ENCODE measurements at places on chromosomes 16 and 17.

- DNase-seq, result no peak
Measured at GRCh38 chr17:55567240-55568214, 56.3 kb upstream of the SMIM36 start.

DNA sequence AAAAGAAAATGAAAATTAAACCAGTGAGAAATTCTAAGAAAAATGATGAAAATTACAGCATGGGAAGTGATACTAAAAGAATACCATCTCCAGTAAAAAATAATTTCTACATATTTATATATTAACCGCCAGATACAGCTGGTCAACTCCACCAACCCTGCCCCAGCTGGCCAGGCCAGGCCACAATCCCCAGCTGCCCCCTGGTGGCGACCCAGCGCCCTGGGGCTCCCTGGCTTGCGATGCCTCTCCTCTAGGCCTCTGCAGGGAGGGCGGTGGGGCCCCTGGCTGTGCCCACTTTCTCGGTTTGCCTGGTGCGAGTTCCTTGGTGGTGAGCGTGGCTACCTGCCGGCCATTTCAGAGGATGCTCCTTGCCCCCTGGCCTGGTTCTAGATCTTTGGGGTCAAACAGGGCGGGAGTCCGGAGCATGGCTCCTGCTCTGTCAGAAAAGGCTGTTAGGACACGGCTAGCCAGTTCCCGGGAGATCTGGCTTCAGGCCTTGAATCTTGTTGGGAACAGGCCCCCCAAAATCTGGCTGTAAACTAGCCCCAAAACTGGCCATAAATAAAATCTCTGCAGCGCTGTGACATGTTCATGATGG, 14.5 kb downstream of the GLIS2 start:
- DNase-seq, result peak; percentile 80

GRCh38 chr16:19578378-19578971, 23.0 kb downstream of the VPS35L start:
- no peak for DNase-seq

- no peak for DNase-seq
Measured at GRCh38 chr17:41131979-41132378, 8.0 kb upstream of the KRTAP4-12 start.

DNA sequence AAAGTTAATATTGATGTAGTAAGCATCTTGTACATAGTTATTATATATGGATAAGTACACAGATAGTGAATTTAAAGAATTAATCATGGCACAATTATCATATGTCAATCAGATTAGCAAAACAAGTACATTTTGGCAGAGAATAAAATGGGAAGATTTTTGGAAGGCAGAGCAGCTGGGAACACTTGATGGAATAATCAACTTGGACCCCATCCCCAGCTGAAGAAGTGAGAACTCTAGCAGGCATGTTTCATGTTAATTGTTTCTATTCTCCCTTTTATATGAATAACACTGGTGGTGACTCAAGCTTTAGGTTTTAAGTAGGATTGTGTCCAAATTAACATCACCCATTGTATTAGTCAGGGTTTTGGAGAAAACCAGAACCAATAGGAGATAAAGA, 198.7 kb downstream of the KCNJ2 start:
- DNase-seq, result no peak

DNA sequence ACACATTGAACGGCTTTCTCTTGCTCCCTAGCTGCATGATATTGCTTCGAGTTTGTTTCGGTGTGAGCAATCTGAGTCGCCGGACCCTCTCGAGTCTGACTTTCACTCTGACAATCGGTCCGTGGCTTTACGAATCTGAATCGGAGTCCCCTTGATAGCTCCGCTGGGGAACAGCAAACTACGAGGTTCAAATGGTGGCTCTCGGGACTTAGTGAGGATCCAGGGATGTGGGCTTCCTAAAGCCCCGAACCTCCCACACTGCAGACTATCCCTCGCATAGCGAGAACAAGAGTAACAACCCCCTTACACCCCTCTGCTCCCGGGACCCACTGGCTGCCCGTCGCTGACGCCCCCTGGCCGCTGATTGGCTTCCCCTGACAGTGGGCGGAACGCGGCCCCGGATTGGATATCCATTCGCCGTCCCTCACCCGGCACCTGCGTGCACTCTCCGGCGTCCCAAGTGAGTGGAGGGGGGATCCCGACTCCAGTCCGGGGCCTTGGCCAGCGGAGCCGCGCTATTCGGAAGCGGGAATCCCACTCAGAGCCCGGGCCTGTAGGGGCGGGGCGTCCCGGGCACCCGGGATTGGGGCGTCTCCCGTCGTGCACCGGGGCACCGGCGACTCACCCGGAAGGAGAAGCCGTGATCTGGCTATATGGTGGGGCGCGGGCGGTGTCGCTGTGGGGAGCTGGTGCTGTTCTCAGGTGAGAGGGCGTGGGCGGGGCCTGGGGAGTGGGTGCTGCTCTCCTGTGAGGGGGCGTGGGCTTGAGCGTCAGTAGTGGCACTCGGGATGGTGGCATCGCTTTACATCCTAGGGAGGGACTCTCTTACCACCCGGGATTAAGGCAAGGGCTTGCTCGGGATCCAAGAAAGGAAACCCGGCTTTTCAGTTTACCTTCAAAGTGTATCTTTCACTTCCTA, at the start of gene SNX11:
Gene SNX11, plus strand, starts transcription at position 630 of the 919 bp plus-strand sequence. CDS start 4,278 bp downstream, outside the sequence.
- peak; percentile 89 for DNase-seq

- no peak for DNase-seq
Measured at GRCh38 chr16:10770907-10771306, 27.3 kb downstream of the NUBP1 start.

DNA sequence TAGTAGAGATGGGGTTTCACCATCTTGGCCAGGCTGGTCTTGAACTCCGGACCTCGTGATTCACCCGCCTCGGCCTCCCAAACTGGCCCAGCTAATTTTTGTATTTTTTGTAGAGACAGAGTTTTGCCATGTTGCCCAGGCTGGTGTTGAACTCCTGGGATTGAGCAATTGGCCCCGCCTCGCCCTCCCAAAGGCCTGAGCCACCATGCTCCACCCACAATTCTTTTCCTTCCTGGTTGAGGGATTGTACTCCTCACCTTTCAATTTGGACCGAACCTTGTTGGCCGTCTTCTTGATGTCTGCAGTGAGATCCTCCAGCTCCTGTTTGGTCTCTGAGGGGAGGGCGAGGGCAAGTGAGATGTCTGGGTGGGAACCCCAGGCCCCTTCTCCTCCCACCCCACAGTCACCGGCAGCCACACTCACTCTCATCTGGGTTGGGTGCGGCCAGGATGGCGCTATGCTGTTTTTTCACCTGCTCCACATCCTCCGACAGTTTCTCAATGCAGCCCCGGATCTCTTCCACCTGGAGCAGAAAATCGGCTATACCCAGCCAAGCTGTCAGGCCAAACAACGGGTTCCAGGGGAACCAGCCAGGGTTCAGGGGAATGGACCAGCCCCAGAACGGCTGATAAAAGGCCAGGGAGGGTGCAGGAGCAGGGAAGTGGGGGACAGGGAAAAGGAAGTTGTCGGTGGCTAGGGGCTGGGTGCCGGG, 9.6 kb downstream of the STX1B start:
- DNase-seq, result no peak

- no peak for DNase-seq
Measured at GRCh38 chr17:45200701-45201100, 21.0 kb upstream of the FMNL1 start.

DNA sequence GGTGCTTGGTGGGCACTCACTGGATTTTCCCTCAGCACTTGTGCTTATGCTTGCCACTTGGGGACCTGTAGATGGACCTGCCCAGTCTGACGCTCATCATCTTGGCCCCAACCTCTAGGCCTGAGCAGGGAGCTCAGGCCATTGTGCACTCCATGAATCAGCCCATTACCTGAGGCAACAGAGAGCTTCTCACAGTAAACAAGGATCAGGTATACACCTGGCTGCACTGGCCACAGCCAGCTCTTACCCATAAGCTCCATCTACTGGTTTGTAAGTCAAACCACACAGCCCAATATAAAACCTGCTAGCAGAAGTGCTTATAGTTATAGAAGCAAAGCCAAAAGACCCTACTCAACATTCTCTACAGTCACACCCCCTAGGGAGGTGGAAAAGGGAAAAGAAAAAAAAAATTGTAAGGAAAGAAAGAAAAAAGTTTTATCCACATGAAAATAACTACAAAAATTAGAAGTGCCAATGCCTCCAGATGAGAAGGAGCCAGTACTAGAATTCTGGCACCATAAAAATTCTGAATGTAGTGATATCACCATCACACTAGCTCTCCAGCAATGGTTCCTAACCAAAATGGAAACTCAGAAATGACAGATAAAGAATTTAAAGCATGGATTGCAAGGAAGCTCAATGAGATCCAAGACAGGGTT, 87.8 kb upstream of the CDH5 start:
- no peak for DNase-seq

- DNase-seq, result no peak
Measured at GRCh38 chr16:69903865-69904415, 47.2 kb upstream of the CLEC18A start.

- no peak for DNase-seq
Measured at GRCh38 chr16:21697032-21697431, 33.3 kb downstream of the OTOA start.

- no peak for DNase-seq
Measured at GRCh38 chr17:45311401-45311759, 5.4 kb downstream of the MAP3K14 start.

DNA sequence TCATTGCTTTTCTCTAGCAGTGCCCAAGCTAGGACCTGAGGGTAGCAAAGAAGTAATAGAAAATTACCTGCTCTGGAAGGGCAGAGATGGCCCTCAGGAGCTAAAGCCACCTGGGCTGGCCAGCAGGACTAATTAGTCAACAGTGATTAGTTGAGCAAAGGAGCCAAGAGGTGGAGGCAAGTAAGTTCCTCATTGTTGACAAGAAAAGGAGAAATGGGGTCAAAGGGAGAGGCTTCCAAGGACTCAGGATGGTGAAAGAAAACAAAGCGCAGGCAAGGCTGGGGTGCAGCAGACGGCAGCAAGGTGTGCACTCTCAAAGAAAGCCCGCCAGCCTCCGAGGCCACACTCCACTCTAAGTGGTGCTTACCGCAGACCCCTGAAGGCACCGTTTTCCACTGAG, 44.6 kb downstream of the CMTM4 start:
- no peak for DNase-seq

DNA sequence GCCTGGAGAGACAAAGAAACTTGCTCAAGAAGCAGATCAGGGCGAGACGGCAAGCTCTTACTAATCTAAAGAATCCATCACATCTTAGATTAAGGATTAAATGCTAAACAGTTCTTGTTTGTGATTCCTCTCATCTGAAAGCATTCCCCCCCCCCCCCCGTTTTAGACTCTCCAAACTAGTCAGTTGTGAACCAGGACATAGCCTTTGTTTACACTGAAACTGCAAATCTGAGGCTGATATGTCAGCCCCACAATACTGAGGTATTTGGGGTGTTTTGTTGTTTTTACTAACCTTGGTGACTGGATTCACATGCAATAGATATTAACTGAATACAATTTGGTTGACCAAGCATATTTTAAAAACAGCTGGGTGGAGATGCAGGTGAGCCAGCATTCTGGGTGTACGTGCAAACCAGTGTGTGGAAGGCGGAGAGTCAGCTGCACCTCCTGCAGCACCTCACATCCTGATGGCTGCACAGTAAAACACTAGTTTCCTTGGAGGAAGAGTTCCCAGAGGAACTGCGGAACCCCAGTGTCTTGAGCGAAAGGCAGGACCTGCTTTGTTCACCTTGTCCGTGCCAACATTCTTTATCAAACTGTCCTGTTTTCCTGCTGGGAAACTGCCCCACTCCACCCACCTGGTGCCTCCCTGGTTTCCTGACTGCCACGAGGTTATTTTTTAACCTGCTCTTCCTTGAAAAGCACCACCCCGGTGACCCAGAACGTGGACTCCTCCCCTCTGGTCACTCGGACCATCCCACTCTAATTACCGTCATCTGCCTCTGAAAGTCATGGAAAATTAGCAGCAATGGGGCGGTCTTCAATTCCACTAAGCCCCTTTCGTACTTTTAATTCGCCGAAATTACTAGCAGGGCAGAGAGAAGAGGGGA, 1.2 kb upstream of the YPEL2 start:
- no peak for DNase-seq

DNA sequence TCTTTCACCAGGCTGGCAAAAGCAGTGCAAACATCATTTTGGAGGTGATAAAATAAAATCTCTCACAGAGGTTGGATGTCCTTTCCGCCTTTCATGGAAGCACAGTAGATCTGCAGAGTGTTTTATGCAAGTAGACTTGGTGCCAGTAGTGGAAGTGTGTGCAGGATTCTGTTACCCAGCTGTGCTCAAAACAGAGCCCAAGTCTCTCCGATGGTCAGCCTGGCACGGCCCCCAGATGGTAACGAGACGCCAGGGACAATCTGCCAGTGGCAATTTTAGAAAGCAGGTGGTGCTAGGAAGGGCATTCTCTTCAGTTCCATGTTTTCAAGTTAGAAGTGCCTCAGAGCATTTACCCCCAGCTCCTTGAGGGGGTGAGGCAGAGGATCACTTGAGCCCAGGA, 1.5 kb upstream of the MTHFSD start:
- DNase-seq, result no peak

DNA sequence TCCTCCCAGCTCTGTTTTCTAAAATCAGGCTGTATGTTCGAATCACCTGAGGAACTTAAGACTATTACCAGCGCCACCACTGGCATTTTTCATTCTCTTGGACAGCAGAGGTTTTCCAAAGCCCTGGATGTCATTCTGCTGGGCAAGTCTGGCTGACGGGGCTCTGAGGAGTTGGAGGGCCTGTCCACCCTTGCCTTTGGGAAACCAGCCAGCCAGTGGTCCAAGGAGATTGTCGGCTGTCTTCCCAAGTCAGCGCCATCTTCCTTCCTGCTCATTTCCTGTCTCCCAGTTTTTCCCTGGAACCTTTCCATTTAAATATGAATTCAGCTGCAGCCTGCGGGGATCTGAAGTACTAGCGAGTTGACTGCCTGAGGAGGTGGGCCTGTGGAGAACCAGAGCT, 258.3 kb downstream of the PRKCA start:
- no peak for DNase-seq

GRCh38 chr17:65527381-65527780, 34.1 kb downstream of the AXIN2 start:
- no peak for DNase-seq

- no peak for DNase-seq
Measured at GRCh38 chr17:4527566-4528125, 27.5 kb downstream of the MYBBP1A start.

GRCh38 chr17:39536468-39536867, 71.3 kb downstream of the NEUROD2 start:
- DNase-seq, result peak; percentile 75

DNA sequence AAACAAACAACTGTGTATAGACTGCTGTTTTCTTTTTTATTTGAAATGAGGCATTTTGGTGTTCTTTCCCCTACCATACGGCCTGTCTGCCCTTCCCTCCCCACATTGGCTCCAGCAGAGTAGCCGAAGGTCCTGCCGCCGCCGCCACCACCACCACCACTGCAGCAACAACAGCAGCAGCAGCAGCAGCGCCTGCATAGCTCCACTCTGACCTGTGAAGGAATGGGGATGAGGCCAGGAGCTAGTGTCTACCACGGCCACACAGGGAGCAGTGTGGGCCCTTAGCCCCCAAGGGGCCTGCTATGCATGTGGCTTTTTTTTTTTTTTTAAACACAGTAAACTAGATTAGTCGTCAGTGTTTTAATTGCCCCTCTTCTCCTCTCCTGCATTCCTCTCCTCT, 5.6 kb upstream of the CDK5R1 start:
- DNase-seq, result no peak

- DNase-seq, result no peak
Measured at GRCh38 chr17:77476931-77477805, 336.4 kb downstream of the SEC14L1 start.
